ENCODE measurements at places on chromosomes 4 and X.

GRCh38 chr4:56050625-56051024 lies 101.9 kb downstream of the CEP135 start:
- no peak for DNase-seq

DNA sequence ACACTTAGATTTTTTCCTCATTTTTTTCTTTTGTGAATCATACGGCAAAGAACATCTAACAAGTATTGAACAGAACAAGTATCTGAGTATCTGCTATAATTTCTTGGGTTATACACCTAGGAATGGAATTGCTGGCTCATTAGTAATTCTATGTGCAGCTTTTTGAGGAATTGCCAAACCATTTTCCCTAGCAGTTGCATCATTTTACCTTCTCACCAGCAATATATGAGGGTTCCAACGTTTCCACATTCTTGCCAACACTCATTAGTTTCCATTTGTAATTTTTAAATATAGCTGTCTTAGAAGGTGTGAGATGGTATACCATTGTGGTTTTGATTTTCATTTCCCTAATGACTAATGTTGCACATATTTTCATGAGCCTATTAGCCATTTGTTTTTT lies 41.1 kb upstream of the DCAF8L1 start:
- no peak for DNase-seq

DNA sequence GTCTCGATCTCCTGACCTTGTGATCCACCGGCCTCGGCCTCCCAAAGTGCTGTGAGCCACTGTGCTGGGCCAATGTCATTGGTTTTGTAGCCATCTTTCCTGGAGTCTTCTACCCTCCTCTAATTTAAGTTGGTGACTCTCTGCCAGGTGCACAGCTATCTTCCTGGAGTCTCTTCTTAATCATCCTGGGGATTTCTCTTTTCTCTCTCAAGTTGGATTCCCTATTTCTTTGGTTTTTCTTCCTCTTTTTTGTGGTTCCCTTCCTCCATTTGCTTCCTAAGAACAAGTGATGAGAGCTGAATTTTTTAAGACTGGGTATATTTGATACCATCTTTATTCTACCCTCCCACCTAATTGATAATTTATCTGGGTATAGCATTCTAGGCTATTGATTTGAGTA lies 113.8 kb downstream of the SYNPO2 start:
- no peak for DNase-seq

DNA sequence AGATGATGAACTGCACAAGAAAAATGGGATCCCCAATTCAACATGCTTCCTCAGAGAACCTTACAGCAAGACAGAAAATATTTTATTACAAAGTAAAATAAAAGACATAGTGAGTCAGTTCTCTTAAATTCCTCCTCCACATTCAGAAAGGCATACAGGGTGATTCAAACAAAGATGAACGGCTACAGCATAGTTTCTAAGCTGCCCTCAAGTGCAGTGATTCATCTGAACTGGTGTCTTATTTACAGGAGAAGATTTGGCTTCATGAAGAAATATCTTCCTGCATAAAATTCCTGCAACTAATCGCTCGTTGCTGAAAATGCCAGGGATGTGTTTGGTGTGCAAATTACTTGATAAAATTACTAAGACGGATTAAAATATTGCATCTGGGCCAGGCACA lies 103.6 kb downstream of the PRKX start:
- DNase-seq: no peak

DNA sequence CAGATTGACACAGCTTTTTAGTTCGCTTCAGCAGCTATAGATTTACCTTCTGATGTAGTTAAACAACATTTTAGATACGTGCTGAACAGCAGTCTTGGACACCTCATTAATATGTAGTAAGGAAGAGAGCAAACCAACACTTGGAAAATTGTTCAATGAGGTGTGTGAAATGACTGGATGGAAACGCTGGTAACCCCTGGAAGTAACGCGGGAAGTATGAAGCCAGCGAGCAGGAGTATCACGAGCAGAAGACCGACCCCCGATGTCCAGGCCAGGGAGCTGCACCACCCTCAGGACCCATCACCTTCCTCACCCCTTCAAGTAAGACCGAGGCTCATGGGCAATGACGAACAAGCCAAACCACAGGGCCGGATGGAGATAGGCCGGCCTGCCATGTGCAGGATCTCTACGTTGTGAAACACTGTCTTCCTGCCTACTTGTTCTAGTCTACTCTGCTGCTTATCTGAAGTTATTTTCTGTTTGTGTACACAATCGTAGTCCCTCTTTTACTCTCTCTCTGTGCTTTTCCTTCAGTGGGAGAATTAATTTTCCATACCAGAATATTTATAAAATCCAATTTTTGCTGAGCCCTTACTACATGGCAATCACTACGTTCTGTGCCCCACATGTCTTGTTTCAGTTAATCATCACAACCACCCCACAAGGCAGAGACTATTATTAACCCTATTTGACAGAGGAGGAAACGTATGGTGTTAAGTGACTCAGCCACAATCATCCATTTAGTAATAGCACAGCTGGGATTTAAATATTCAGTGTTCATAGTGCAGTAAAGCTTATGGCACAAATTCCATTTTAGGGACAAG lies 221.7 kb downstream of the APBB2 start:
- peak; percentile 82 for DNase-seq

DNA sequence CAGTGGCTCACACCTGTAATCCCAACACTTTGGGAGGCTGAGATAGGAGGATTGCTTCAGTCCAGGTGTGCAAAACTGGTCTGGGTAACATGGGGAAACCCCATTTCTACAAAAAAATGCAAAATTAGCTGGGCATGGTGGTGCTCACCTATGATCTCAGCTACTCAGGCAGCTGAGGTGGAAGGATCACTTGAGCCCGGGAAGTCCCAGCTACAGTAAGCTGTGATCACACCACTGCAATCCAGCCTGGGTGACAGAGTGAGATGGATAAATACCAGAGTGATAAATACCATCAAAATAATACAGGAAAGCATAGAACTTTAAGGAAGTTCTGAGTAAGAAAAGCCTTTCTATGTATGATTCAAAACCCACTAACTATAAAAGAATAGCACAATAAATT lies 52.8 kb downstream of the LRBA start:
- peak; percentile 48 for DNase-seq
